Activated CD4-positive, alpha-beta T cell treated with anti-CD3 and anti-CD28 coated beads, Interleukin-2, amount 50 U/mL, for 24 hours (primary cell): ENCODE measurements at places on chromosomes 6 and 20.

DNA sequence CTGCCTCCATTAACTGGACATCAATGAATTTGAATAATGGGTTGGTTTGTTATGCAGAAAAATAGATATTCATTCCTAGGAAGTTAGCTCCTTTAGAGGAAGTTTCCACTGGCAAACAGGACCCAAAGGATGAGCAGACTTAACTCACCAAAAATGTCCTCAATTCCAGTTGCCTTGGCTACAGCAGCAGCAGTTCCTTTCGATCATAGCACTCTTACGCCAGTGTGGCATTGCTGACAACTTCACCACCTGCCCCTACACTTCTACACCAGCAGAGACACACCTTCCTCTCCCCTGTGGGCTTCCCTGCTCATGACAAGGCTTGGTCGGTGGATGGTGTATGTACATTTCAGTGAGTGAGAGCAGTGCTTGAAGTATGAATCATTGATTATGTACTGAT, 532.8 kb downstream of the QKI start:
- no peak for DNase-seq

GRCh38 chr6:40584741-40585140, 2.4 kb downstream of the LRFN2 start:
- no peak for DNase-seq

DNA sequence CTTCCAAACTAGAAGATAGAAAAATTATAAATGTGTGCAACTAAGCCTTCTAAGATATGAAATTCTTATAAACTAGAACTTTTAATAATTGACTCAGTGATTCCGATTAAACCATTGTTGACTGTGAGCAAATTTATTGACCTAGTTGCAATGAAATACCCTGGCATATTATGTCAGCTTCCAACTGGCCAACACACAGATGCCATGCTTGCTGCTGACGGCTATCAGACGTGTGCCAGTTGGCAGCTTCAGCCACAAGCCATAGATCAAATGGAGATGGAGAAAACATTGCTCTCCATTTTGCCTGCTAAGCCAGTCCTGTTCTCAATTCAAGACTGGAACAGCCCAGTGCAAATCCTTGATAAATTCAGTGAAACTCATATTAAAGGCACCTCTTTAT, 101.7 kb upstream of the HDGFL1 start:
- DNase-seq, result no peak

- no peak for DNase-seq
These were observed 119.8 kb downstream of the TOX2 start for GRCh38 chr20:44034451-44034850.

DNA sequence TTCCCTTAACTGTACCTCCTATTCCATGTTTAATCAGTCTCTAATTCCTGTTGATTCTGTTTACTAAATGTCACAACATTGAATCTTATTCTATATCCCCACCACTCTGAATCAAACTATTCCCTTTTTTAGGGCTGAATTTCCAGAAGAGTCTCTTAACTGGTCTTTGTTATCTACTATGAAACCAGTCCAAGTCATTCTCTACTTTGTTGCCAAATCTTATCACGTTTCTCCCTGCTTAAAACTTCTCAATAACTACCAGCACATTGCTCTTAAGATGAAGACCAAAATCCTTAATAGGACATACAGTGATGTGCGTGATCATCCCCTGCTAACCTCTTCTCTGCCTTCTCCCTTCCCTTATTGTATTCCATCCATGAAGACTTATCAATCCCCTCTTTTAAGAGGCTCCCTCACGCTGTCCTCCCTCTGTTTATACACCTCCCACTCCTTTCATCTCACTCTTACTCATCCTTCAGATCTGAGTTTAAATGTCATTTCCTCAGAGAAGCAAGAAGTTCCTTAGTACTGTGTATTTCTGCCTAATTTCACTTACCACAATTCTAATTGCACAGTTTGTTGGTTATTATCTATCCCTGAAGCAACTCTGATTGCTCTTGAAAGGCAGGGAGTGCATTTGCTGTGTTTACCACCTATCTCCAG, 143.0 kb upstream of the AHI1 start:
- DNase-seq, result no peak

DNA sequence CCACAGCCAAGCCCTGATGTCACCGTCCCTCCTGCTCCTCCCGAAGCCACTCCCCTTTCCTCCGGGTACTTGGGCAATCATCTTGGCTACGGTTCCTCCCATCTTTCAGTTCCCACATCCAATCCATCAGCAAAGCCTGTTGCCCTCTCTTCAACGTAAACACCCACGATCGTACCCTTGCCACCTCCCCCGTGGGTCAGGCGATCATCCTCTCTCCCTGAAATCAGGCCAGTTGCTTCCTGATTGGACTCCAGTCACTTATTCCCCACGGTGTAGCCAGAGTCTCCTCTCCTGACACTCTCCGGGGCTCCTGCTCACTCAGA, 44.5 kb downstream of the SULF2 start:
- no peak for DNase-seq

- no peak for DNase-seq
These were observed 149.8 kb downstream of the TTLL2 start for GRCh38 chr6:167474725-167475124.

- peak; percentile 30 for DNase-seq
These were observed at the start of gene DDR1 for GRCh38 chr6:30883685-30884520. Gene DDR1, plus strand, starts transcription at chr6:30884519. Its CDS starts 4,211 bp downstream, at chr6:30888730.

DNA sequence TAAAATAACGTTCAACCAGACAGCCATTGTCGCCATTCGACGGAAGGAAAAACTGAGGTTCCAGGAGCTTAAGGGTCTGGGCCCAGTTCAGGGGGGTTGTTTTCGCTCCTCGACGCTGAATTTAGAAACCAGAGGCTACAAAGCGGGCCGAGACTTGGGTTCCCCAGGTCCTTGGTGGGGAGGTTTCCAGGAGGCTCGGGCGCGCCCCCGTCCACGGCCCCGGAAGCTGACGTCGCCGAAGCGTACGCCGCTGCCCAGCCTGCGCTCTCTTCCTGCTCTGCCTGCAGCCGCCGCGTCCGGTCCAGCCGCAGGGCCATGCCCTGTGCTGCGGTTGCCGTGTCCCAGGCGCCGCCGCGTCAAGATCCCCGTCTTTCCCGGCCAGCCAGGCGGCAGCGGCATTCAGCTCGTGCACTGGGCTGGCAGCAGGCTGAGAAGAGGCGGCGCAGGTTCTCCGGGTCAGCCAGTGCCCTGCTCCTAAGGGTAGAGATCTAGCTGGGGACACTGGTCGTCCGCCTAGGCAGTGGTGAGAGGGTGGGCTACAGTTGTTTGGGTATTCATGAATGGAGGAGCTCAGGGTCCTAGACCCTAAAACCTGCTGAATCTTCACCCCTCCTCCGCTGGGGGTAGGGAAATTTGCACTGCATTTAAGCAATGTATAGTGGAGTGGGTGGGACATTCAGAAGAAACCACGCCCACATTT, 901 bp upstream of the TRIM26 start:
- peak; percentile 52 for DNase-seq

DNA sequence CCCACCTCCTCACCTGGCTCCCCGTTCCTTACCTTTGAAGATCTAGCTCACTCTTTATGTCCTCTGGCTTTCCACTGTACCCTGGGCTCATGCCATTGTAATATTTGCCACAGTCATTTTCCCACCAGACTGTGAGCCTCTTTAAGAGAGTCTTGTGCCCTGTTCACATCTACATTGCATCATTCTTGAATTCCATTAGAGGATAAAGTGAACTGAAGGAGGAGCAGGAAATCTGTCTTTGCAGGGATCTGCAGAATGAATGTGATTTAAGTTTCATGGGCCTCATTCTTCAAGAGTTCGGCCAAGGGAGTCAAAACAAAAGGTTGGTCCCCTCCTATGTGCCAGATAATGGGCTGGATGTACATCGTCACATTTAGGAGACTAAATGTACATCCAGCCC, 272.6 kb upstream of the CITED2 start:
- no peak for DNase-seq

- no peak for DNase-seq
These were observed 23.3 kb upstream of the ARHGAP18 start for GRCh38 chr6:129733290-129733689.

GRCh38 chr6:70388814-70389213, 24.5 kb upstream of the FAM135A start:
- no peak for DNase-seq

DNA sequence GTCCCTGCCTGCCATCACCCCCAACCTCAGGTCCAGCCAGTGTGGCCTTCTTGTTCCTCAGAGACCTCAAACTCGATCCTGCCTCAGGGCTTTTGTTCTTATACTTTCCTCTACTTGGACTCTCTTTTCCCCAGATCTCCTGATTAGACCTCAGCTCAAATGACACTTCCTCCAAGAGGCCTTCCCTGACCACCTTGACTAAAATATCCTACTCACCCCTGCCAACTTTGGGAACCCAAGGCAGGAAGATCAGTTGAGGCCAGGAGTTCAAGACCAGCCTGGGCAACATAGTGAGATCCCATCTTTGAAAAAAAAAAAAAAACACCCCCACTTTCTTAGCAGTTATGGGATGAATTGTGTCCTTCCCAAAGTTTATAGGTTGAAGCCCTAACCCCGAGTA, 73.5 kb downstream of the CHMP4B start:
- no peak for DNase-seq

DNA sequence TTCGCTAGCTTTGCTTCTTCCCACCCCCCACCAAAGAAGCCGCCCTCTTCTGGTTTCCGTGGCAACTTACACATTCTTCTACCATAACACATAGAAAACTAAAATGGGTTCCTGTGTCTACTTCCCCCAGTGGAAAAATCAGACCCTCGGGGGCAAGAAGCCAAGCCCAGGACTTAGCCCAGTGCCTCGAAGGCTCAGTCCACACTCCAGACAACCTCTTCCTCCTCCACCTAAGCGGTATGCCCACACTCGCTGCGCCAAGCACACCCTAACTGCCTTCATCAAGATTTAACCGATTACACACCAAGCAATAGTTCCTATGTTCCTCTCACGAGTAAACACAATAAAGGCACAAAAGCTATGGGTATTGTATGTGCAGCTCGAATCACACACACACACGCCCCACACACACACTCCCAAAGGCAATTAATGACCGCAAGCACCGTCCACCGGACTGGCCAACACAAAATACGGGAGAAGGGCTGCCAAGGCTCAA, 537 bp downstream of the PPIL4 start:
- DNase-seq, result peak; percentile 62

GRCh38 chr6:81744131-81744530, 8.3 kb downstream of the TENT5A start:
- no peak for DNase-seq

DNA sequence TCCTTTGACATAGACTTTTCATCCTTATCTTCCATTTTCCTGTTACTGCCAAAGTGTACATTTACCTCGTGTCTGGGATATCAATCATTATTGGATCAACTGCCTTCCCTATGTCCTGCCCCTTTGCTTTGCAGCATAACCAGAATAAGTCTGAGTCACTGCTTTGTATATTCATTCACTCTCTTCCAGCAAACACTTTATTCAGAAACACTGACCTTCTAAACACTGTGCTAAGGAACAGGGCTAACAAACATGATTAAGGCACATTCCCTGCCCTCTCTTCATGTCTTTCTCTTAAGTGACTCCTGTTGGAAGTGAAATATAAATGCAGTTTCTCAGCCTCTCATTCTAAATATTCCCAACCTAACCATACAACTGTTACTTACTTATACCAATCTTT, 66.9 kb downstream of the COL19A1 start:
- no peak for DNase-seq

DNA sequence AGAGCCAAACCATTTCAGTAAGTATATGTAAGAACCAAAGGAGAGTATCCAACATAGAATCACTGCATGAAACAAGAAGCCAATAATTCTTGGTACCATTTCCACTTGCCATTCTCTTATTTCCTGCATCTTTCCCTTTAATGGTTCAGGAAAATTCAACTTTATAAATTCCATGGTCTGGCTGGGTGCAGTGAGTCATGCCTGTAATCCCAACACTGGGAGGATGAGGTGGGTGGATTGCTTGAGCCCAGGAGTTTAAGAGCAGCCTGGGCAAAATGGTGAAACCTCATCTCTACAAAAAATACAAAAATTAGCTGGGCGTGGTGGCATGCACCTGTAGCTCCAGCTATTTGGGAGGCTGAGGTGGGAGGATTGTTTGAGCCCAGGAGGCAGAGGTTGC, 21.2 kb downstream of the NHLRC1 start:
- no peak for DNase-seq

DNA sequence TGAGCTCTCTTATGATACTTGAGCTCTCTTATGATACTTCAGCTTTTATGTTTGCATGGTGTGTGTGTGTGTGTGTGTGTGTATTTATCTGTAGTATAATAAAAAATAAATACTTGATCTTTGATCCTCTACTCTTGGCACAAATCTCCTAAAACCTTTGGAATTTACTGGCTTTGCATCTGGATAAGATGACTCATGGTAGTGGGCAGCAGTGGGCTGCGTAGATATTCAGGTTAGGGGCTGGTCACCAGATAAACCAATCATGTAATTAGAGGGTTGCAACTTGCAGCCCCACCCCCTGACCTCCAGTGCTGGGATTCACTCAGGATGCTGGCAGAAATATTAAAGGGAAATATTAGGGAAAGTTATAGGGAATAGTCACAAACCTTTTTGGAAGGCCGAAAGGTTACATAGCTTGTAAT, 151.9 kb upstream of the COL21A1 start:
- DNase-seq, result no peak

DNA sequence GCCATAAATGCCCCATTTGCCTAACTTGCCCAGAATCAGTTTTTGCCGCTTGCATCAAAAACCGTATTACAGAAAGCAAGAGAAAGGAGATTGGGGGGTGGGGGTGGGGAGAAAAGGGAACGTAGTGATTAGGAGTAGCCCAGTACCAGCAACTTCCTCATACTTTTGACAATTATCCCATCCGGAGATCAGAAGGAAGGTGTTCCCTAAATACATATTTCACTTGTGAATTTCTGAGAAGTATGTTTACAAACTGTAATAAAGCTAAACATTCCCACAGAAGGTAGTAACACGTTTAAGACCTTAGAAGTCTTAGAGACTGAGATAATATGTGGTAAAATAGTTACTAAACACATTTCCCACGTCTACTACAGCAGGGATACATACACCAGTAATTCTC, 14.5 kb downstream of the PREP start:
- no peak for DNase-seq

GRCh38 chr6:43092635-43093034, 16.5 kb downstream of the PTK7 start:
- DNase-seq, result no peak

DNA sequence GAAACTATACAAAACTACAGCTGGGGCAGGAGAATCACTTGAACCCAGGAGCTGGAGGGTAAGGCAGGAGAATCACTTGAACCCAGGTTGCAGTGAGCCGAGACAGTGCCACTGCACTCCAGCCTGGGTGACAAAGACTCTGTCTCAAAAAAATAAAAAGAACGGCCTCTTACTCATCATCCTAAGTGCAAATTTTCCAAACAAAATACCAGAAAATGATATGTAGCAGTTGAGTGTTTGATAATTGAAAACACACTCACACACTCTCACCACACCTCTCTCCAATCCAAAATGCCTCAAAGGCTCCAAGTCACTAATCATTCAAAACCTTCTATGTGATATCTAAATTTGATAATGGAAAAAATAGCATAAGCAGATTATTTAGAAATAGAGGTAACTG, 198.6 kb upstream of the SHLD1 start:
- DNase-seq, result no peak

- no peak for DNase-seq
These were observed 45.6 kb upstream of the ALDH8A1 start for GRCh38 chr6:134995536-134995935.

GRCh38 chr20:32249030-32249738, 28.3 kb upstream of the KIF3B start:
- no peak for DNase-seq

GRCh38 chr6:110529355-110529754, 52.9 kb upstream of the SLC22A16 start:
- no peak for DNase-seq

GRCh38 chr6:159578629-159579028, 114.4 kb downstream of the SOD2 start:
- no peak for DNase-seq
